Heart left ventricle (tissue), 16 donors: ENCODE measurements at places on chromosomes 2 and 18.
A peak's percentile ranks its signal among the peaks of the same experiment; 100 is the strongest.

- DNase-seq, result no peak
Measured at GRCh38 chr18:73087282-73087977, 219.6 kb upstream of the NETO1 start.

DNA sequence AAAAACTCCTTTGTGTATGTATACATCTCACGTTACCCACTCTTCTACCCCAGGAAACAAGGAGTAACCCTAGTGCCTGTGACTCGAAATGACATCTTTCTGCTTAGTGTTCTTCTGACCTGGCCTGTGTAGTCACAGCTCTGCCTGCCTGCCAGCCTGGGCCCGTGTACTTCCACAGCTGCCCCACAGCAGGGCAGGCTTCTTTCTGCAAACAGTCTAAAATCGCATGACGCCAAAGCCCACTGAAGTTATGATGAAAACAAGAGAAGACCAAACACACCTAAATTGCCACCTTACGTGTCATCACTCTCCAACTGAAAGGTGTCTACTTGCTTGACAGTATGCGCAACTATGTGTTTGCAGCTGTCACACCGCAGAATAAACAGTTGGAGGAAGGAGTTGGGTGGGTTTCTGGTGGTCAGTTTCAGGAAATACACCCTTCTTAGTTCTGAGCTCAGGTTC, 1.5 kb downstream of the GAREM1 start:
- peak; percentile 60 for DNase-seq

GRCh38 chr2:6692819-6693218, 172.9 kb downstream of the CMPK2 start:
- no peak for DNase-seq

DNA sequence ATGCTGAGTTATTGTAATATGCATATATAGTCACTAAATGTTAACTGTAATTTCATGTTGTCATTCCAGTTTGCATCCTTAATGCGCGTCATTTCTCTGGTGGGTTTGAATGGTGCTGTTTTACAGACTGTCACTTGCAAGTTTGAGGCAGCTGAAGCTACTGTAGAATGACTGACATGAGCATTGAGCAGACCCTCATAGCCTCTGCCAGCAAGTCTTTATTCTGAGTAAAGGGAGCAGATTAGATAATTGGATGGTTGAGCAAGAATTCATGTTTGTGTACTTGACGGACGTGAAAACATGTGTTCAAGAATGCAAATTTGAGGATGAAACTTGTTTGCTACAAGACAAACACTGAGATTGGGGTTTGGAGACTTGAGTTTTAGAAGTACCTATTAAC, 854.8 kb upstream of the KLHL29 start:
- no peak for DNase-seq

- DNase-seq, result no peak
Measured at GRCh38 chr2:119255760-119256581, 32.3 kb downstream of the STEAP3 start.

DNA sequence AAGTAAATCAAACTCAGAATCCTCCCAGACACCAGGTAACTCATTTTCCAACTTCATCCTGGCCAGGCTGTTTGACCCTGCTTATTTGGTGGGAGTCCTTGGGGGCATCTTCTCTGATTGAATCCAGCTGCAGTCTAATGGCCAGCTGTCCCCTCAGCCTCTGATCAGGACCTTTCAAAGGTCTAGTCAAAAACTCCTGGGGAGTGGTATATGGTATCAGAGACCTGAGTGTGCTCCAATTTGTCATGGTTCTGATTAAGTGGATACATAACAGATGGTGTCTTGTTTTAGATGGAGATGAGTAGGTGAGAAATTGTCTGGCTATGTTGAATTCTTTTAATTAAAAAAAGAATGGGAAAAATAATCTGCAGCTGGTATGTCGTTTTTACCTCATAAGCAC, 842.6 kb upstream of the ACVR2A start:
- DNase-seq, result no peak

- DNase-seq, result no peak
Measured at GRCh38 chr2:159077869-159078268, 109.4 kb downstream of the TANC1 start.

DNA sequence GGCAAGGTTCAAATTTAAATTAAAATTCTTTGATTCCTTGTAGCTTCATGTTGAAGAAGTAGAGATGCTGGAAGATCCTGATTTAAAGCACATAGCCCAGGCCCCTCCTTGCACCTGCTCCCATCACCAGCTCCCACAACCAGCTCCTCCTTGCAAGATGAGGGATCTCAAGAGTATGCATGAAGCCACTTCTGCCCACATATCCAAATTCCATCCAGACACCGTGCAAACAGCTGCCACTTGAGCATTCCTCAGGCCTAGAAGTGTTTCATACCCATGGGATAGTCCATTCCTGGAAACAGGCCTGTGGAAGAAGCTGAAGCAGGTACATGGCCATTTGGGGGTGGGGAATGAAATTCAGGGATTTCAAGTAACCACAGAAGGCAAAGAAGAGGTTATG, 32.4 kb upstream of the ITPRID2 start:
- no peak for DNase-seq

- no peak for DNase-seq
Measured at GRCh38 chr2:225319872-225320271, 79.6 kb upstream of the NYAP2 start.
